ENCODE measurements at places on chromosomes 12 and 14.
A peak's percentile ranks its signal among the peaks of the same experiment; 100 is the strongest.

- peak; percentile 30 for DNase-seq
These were observed 1418.2 kb downstream of the AACS start for GRCh38 chr12:126483145-126484068.

GRCh38 chr12:51695241-51696010 is 104.4 kb downstream of the SCN8A start:
- DNase-seq, result no peak

DNA sequence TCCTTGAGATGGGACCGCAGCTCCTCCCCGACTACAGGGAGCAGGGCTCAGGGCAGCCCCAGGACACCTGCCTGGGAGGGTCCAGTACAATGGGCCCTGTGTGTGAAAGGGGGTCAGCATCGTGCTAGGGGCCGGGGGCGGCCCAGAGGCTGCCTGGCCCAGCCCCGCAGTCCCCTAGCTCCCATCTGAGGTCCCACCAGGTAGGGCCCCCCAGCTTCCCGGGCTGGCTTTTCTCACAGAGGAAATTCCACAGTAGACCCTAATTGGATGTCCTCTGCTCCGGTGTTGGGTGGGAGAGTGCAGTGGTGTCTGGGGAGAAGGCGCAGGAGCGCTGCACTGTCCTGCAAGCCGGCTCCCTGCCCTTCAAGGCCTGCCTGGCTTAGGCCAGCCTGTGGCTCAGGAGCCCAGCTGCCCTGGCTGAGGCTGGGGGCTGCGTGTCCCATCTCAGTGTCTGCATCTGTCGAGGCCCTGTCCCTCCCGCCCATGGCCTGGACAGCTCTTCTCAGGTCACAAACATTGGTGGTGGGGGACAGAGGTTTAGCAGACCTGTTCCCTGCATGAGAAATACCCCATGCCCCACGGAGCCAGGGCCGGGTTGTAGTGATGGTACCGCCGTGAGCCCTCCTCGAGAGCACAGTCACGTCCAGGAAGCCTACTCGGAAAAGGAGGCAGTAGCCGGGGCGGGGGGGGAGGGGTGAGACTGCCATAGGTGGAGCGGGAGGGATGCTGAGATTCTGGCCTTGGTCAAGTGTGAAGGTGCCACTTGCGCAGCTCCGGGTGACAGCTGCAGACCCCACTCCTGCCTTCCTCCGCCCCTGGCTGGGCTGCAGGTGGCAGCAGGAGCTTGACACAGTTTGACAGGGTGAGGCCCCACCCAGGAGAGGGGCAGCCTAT is 11.6 kb downstream of the HIP1R start:
- no peak for DNase-seq

DNA sequence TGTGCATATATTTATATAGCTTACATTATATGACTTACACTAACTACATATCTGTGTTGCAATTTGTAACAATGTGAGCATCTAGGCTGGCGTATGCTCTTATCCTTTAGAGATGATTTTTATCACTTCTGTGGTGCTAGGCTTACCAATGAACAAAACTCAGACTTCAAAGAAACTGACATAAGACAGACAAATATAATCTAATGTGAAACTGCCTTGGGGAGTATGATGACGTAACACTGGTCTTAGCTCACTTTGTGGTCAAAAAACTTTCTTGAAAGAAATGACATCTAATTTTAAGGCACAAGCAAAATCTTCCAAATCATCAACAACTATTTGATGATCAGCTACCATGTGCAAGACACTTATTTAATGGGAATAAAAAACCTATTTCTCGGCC is 50.0 kb downstream of the SOX5 start:
- no peak for DNase-seq

GRCh38 chr12:34396006-34396860 is 373.9 kb downstream of the ALG10 start:
- DNase-seq, result no peak

DNA sequence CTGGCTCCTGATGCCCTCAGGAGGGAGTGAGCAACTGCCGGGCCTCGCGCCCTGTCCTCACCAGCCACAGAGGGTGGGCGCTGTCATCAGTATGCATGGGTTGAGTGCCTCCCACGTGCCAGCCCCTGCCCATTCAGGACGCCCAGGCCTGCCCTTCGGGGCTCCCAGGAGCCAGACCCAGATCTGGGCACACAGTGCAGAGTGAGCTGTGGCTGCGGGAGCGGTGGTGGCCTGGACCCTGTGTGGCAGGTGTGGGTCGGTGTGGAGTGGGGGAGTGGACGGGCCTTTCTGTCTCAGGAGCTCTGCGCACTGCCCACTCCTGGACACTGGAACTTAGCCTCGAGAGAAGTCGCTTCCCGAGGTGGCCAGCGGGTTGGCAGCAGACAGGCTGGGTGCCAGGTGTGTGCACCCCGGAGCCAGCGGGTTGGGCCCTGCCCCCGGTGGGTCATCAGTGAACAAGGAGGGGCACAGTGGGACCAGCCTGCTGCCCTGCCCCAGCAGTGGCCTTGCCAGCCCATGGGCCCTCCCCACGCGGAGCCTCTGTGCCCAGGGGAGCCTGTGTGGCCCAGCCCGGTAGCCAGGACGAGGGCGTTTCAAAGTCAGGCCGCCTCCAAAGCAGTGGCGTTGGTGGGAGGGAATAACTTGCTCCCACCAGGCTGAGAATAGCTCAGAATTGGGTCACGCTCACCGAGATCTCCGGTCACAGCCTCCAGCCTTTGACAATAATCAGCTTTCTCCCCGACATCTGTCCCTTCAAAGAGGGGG is 9.5 kb downstream of the TRMT61A start:
- no peak for DNase-seq

DNA sequence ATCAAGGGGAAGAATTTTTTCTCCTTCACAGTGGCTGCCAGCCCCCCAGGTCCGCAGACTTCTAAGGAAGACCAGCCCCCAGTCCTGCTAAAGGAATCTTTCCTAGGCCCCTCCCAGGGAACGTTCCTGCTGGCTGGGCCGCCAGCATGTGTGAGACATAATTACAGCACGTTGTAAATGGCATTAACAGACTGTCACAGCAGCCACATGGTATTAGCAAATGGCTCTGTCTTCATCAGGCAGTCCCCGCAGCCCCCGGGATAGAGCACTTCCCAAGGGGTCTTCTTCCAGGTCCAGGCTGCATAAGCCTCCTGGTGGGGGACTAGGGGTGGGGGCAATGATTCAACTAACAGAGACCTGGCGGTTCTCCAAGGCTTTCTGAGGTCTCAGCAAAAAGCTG is 34.9 kb upstream of the FAM222A start:
- DNase-seq, result no peak

Measured in fibroblast of the conjunctiva (primary cell).